ENCODE measurements at places on chromosomes 5 and 9.
A peak's percentile ranks its signal among the peaks of the same experiment; 100 is the strongest.

GRCh38 chr5:43256261-43256966 lies 56.8 kb downstream of the HMGCS1 start:
- no peak for DNase-seq

DNA sequence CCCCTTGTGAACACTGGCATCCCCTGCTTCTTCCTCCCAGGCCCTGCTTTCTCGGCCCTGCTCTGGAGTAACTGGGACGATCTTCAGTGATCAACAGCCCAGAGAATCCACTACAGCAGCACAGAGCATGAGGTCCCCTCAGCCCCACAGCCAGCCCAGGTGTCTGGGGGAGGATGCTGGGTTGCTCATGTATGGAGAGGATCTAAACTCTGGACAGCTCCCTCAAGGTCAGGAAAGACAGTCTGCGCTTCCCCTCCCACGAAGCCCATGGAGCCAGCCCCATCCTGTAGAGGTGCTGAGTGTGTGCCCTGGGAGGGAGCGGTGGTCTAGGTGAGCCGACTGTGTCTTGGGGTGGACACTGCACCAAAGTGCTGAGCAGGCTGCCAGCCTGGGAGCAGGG lies 190.2 kb downstream of the GABBR2 start:
- no peak for DNase-seq

GRCh38 chr9:91803151-91803940 lies 146.7 kb downstream of the ROR2 start:
- peak; percentile 41 for DNase-seq

DNA sequence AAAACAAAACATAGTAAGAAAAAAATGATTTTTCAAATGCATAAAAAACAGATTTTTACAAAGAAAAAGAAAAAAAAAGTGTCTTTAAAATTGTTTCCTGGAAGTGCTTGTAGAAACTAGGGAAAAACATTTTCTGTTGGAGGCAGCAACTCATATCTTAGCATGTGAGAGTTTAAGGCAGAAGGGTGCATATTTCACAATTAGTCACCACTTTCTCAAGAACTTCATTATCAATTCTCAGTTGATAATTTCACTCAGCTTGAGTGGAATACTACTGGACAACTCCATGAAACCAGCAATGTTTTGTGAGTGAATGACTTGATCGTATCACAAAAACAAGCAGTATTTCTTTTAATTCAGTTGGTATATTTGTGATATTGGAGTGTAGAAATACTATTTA lies 508.3 kb upstream of the DAB2 start:
- DNase-seq, result no peak

GRCh38 chr9:95379630-95380029 lies 62.1 kb upstream of the FANCC start:
- DNase-seq, result no peak

Data from BJ (cell line).